Endothelial cell of umbilical vein (primary cell): ENCODE measurements at places on chromosomes 5 and 9. TPM values are rescaled to one million over a fixed set of nuclear protein-coding genes. Genes with fewer than 3 reads are reported as not detected.

CDKN2A gene
- total RNA-seq = 8.5 and 9.3 TPM in 2 replicates

GZMA gene
- total RNA-seq = not detected in 2 replicates

PCDHGC3 gene
- total RNA-seq = 25.4 and 36.1 TPM in 2 replicates

TRPM6 gene
- 0.12 and 0.22 TPM in 2 replicates for total RNA-seq

ABO gene
- total RNA-seq = not detected in 2 replicates

TMEFF1 gene
- 9.8 and 14.6 TPM in 2 replicates for total RNA-seq

PITX1 gene
- total RNA-seq = 0.42 and 6.0 TPM in 2 replicates
